ENCODE measurements at places on chromosomes 3 and 15. TPM values are rescaled to one million over a fixed set of nuclear protein-coding genes. Genes with fewer than 3 reads are reported as not detected.

- no peak for DNase-seq
These were observed 293.5 kb upstream of the SOX2 start for GRCh38 chr3:181418233-181418632.

Gene KBTBD8
- 8.6 TPM for total RNA-seq

Gene ECE2
- total RNA-seq: not detected

DNA sequence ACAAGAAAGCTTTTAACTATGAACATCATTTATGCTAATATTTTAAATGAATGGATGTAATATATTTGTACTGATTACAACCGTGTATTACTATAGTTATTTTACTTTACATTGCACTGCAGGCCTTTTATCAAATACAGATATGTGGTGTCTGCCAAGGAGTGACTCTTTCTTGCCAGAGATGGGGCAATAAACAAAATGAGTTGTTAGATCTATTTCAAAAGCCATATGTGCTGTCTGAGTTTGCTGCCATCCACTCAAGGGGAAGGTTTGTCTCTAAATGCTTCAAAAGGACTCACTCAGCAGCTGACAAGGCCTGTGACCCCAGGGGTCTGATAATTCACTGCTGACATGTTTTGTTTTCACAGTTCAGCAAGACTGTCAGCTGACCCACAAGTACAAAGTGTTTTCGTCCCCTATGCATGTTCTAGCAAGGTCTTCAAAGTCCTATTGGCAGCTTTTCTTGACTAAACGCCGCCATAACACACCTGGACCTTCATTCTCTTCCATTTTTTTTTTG lies 41.3 kb upstream of the ZBED2 start:
- DNase-seq: peak; percentile 33

GRCh38 chr15:23566071-23566554 lies 639 bp downstream of the MKRN3 start:
- no peak for DNase-seq

- no peak for DNase-seq
These were observed 46.9 kb upstream of the TMEM158 start for GRCh38 chr3:45272828-45273470.

DNA sequence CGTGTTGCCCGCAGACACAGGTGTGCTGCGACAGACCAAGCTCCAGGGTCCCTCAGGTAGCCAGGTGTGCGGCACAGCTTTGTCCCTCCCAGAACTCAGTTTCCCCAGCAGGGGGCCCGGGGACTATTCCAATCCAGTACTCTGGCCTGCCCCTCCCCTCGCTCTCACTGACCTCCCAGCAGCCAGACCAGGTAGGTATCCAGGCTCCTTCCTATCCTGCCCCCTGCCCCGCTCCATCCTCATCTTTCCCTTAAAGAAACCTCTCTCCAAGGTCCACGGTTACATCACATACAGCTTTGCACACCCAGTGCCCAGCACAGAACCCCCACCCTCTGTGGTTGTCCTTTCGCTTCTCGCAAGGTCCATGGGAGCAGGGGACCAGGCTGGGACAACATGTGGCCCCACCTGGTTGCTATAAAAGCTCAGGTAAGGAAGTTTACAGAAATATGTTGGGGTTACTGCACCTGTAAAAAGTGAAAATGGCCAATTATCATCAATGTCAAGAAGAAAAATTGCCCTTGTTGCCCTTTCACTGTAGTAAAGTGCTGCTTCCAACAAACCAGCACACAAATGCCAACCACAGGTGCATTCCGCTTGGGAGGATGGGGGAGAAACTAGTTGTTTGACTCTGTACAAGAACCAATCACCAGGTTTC lies 7.3 kb upstream of the CYP11A1 start:
- DNase-seq: no peak

DNA sequence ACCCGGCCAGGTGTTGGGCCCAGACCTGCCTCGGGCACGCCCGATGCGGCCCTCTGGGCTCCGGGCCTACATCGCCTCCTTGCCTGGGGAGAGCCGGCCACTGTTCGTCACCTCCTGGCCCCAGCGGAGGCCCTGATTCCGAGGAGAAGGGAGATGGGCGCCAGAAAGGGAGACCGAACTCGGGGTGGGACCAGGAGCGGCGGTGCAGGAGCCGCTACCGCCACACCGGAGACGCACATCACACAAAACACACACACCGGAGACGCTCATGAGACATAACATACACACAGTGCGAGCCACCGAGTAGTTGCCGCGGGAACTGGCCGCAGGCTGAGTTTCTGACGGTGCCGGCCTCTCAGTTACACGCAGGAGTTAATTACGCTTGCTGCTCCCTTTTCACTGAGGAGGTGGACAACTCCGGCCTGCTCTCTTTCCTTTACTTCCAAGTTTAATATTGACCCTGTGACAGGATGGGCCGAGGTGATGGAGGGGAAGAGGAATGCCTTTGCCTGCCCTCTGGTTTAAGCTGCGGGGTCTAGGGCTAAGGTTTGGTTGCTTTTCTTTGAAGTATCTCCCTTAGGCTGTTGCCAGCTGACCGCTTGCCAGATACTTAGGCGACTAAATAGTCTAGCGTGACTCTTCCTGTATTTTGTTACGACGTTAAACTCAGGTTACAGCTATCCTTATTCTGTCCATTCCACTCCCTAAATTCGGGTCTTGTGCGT lies 570 bp downstream of the PCNP start:
- DNase-seq: peak; percentile 62

Gene DUOXA2
- not detected for total RNA-seq

Gene ISLR
- under 0.01 TPM for total RNA-seq

DNA sequence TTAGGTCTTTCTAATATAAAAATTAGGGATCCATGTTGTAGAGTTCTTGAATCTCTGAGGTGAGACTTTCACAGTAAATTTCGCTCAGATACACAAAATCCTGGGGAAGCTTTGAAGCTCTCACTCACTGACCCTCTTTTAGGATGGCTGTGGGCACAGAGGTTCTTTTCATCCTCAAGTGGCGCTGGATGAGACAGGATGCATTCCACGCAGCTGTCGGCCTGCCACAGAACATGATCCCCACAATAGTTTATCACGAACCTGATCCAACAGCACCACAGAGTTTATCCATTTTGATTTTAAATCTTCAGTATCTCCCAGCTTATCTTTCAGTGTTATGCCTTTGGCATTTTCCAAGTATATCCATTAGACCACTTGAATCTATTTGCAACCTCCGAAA lies 91.9 kb downstream of the WDR76 start:
- DNase-seq: no peak

Gene MASP1
- total RNA-seq: 13.1 TPM

- no peak for DNase-seq
These were observed 12.2 kb upstream of the PIK3R4 start for GRCh38 chr3:130758624-130759369.

- DNase-seq: no peak
These were observed 11.6 kb downstream of the GORASP1 start for GRCh38 chr3:39095778-39096177.

Gene POPDC2
- under 0.01 TPM for total RNA-seq

Gene CLK3
- total RNA-seq: 114 TPM

DNA sequence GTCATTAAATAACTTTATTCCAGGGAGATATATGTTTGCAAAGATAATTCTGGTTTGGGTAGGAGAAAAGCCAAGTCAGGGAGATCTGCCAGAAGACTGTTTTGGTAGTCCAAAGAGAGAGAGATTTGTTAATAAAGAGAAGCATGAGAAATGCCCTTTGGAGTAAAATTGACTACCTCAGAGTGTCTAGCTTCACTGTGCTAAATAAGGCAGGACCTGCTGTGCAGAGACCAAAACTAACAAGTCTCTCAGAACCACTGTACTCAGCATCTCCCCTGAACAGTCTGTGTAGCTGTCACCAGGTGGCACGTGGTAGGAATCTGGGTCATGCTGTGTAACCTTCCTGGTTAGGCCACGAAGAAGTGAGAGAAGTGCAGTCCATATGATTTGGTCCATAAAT lies 31.6 kb upstream of the SLC35G2 start:
- DNase-seq: peak; percentile 45

GRCh38 chr15:74381481-74381880 lies 14.0 kb upstream of the CYP11A1 start:
- no peak for DNase-seq

- DNase-seq: no peak
These were observed 3.5 kb downstream of the BCL2A1 start for GRCh38 chr15:79967298-79968182.

- DNase-seq: no peak
These were observed 5.1 kb upstream of the DNAJA4 start for GRCh38 chr15:78259232-78259631.

Gene FSTL1
- 1,097 TPM for total RNA-seq

- DNase-seq: no peak
These were observed 55.3 kb downstream of the ROPN1B start for GRCh38 chr3:126024049-126024854.

DNA sequence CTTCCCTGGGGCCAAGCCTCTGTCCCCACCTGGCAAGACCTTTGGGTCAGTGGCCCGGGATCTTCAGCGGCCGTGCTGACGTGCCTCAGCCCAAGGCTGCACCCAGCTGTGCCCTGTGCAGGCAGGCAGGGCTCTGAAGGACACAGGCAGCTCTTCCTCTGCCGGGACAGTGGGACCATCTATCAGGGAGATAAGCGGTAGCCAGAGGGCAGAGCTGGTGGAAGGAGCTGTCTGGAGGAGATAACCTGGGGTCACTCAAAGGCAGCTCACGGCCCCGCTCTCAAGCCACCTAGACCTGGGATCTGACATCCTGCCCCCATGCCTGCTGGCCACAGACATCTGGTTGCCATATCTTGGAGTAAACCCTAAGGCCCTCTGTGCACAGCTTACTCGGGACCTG lies 27.3 kb downstream of the DUSP7 start:
- no peak for DNase-seq

Gene MYZAP
- total RNA-seq: not detected

DNA sequence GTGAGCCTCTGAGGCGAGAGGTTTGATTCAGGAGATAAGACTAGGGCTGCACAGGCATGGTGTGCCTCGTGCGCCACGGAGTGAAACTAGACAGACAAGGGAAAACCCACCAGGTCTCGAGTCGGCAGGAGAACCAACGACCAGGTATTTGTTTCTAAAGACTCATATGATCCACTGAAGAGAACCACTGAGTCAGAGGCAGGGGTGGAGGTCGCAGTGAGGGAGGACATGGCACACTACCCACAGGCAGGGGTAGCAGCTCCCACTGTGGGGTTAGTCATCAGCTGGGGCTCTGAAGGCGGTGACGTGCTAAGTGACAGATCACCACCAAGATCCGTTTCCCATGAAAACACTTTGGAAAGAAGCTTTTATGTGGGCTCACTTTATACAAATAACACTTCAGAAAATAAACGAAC lies 45.7 kb downstream of the CHSY1 start:
- DNase-seq: peak; percentile 95

DNA sequence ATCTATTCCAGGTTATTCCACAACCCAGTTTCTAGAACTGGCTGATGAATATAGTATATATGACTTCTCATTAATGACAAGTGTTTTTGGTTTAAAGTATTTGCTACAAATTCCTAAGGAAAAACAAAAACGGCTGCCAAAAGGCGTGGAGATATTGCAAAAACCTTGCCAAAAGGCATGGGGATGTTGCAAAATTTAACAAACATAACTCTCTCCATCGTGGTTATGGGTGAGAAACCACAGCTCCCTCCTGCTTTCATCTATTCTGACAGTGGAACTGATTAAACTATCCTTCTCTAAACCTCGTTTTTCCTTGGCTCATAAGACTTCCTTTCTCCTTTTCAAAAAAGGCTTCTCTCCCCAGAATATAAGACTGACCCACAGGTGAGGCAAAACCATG lies 342.0 kb upstream of the PDZRN3 start:
- no peak for DNase-seq

Gene ZNF654
- 11.5 TPM for total RNA-seq

Gene C2CD4B
- total RNA-seq: not detected

DNA sequence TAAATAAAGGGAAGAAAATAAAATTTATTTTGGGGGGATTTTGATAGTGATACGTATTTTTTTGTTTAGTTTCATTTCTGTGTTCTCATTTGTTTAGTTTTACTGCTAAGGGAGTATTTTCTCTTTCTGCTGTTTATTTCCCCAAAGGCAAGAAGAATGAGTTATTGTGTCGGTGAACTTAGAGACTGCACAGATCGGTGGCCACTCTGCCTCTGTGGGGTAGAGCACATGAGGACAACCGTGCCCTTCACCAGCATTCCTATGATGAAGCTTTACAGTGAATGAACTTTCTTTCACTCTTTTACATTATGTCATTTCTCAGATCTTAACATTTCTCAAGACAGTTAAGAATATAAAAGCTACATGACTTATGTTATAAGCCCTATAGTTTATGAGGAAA lies 214.4 kb downstream of the OCA2 start:
- DNase-seq: no peak

Gene MYO5A
- total RNA-seq: 65.3 TPM

DNA sequence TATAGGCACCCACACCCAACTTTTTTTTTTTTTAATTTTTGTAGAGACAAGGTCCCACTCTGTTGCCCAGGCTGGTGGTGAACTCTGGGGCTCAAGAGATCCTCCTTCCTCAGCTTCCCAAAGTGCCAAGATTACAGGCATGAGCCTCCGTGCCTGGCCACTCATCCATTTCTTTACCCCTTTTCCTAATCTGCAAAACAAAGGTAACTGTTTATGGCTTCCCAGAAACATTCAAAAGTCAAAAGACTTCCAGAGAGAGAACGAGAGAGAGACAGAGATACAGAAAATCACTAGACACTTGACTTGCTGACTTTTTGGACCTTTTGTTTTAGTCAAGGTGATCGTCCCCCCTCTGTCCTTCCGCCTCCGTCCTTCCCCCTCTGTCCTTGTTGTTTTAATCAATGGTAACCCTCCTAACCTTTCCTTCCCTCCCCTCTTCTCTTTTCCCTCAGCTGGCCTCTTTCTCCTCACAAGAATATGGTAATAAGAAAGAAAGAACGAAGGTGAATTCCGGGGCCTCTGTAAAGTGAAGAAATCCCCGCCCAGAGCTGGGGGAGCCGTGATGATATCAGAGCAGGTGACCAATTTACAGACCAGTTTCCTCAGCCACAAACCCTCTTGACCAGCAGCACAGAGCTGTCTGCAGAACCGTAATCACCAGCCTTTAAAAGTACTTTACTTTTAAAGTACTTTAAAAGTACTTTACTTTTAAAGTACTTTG lies 21.9 kb downstream of the KLHL6 start:
- no peak for DNase-seq

- no peak for DNase-seq
These were observed 139.9 kb downstream of the SRGAP3 start for GRCh38 chr3:9109568-9109914.

GRCh38 chr3:175383371-175383770 lies 524.2 kb downstream of the NAALADL2 start:
- DNase-seq: peak; percentile 7

Gene RPSA
- total RNA-seq: 1,415 TPM

Gene OSBPL10
- total RNA-seq: 9.5 TPM

Gene LYSMD2
- 7.2 TPM for total RNA-seq

GRCh38 chr3:3664935-3665334 lies 134.3 kb upstream of the LRRN1 start:
- peak; percentile 8 for DNase-seq

Gene MKRN2OS
- total RNA-seq: not detected

- no peak for DNase-seq
These were observed 21.9 kb downstream of the IL12A start for GRCh38 chr3:160010578-160010977.

Gene LRTM1
- total RNA-seq: not detected

GRCh38 chr3:38138349-38139190 lies at the start of gene MYD88:
TSS of gene MYD88 (plus strand) at chr3:38138661. CDS start at chr3:38138701, 40 bp downstream.
- DNase-seq: peak; percentile 51
